NCI-H774 (cell line): ENCODE measurements at places on chromosomes 2 and 18.

- DNase-seq: no peak
These were observed 5.3 kb upstream of the PLEKHH2 start for GRCh38 chr2:43631618-43632317.

GRCh38 chr2:205752924-205753323, 70.6 kb downstream of the NRP2 start:
- no peak for DNase-seq

DNA sequence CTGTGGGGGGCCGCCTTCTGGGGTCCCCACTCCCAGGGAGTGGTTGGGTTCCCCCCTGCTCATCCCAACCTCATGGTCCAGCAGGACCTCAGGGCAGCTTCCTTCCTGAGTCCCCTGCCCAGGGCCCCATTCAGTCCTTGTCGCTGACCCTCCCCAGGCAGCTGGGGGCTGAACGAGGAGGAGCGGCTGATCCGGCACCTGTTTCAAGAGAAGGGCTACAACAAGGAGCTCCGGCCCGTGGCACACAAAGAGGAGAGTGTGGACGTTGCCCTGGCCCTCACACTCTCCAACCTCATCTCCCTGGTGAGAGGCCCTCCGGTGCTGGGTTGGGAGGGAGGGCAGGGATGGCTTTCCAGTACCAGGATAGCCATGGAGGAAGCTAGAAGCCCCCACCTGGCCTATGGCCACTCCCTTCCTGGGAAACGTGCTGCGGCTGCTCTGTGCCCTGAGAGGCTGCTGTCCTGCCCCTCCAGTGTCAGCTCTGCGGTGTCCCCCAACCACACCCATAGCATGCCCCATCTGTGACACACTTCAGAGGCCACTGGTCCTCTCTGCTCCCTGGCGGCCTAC, 497 bp downstream of the CHRND start:
- DNase-seq: no peak

- DNase-seq: no peak
These were observed 30.5 kb downstream of the ANO7 start for GRCh38 chr2:241219030-241219382.

DNA sequence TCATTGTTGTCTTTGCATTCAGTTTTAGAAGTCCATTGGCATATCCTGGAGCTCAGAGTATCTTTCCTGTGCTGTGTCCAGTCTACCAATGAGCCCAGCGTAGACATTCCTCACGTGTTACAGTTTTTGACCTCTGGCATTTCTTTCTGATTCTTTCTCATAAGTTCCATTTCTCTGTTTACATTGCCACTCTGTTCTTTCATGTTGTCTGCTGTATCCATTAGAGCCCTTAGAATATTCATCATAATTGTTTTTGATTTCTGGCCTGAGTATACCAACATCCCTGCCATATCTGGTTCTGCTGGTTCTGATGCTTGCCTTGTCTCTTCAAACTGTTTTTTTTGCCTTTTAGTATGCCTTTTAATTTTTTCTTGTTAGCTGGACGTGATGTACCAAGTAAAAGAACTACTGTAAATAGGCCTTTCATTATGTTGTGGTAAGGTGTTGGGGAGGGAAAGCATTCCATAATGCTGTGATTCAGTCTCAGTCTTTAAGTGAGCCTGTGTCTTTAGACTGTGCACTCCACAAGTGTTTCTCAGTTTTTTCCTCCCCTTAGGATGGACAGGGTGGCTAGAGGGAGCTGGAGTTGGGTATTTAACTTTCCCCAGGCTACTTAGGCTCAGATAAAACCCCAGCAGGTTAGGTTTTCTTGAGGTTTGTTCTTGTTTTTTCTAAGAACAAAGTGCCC, 35.6 kb downstream of the CEP192 start:
- no peak for DNase-seq

DNA sequence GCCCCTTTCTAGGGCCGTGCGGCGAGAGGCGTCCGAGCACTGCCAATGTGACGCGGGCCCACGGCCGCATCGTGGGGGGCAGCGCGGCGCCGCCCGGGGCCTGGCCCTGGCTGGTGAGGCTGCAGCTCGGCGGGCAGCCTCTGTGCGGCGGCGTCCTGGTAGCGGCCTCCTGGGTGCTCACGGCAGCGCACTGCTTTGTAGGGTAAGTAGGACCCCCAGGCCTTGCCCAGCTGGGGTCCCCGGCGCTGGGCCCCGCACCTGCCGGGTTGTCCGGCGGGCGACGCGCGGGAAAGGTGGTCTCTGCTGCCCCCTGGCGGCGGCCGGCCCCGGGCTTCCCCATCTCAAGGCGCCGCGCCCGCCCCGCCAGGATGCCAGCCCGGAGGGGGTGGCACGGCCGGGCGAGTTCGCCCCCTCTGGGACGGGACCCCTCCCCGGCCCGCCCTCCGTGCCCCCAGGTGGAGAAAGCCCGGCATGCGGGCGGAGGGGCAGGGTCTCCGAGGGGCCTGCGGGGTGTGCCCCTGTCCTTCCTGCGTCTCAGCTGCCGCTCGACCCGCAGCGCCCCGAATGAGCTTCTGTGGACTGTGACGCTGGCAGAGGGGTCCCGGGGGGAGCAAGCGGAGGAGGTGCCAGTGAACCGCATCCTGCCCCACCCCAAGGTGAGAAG, 1.9 kb downstream of the PRSS56 start:
- DNase-seq: no peak

- no peak for DNase-seq
These were observed 98.9 kb downstream of the PHLPP1 start for GRCh38 chr18:62814132-62814759.

DNA sequence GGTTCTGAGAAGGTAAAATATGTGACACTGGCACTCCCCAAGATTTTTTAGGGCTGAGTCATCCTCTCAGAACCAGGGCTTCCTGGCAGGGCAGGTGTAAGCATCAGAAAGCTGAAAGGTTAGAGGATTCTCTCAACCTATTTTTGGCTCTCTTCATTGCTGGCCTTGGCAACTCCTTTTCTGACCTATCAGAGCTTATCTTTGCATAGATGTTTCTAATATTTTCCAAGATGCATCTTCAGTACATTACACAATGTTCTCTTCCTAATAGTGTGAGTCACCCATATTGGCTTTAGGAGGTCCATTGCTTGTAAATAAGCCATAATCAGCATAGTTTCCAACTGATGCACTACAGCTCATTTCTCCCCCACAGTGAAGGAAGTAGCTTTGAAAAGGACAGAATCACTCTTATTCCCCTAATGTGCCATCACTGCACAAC, 2008.4 kb upstream of the PIK3C3 start:
- no peak for DNase-seq

DNA sequence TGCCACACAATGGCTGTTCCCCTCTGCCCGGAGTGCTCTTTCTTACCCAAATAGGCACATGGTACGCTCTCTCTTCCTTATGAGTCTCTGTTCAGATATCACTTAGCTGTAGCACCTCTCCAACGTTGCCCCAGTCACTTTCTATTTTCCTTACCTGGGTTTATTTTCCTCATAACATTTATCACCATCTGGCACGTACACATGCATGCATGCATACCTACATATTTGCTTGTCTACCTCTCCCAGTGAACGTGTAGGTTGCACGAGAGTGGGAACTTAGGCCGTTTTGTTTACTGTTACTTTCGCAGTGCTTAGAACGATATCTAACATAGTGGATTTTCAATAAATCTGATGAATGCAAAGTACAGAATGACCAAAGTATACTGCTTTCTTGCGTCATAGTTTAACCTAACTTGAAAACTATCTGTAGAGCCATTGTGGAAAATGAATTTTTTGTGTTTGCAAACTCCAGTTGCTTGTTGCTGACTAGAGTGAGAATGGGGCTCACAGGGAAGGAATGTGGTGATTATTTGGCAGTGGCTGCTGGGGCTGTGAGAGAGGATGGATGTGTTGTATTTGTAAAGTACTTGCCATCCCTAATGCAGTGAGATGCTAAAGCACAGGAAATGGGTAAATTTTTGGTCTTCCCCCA, 47.1 kb downstream of the ACSL3 start:
- no peak for DNase-seq

GRCh38 chr2:174335254-174335987, 667 bp downstream of the SP9 start:
- DNase-seq: no peak

DNA sequence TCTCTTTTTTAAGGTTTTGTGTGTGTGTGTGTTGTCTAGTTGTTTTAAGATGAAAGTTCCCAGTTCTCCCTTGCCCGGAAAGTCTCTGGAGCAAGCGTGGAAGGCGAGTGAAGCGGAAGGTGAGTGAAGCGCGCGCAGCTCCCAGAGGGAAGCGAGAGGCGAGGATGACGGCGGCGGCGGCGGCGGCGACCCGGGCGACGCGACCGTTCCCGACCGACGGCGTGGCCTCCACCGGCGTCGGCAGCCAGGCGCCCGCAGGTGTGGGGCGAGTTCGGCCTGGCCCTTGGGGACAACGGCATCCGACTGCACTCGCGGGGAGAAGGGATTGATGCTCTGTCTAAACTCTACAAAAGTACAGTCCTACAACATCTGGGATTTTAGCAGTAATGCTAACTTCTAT, 321.9 kb downstream of the CELF4 start:
- no peak for DNase-seq

DNA sequence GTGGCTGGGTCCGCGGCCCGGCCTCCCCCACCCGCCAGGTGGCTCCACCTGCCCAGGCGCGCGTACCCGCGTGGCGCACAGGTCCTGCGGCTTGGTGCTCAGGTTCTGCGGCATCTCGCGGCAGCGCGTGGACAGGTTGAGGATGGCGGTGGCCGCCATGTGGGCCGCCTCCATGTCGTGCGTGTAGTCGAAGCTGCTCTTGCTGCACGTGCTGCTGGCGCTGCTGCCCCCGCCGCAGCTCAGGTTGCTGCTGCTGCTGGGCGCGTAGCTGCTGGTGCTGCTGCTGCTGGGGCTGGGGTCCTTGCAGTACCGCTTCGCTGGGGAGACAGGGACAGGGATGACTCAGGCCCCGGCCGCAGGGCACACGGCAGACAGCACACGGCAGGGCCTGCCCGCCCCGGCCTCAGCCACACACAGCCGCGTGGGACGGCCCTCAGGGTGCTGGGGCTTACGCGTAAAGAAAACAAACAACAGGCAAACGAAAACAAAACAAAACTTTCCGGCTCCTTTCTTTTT, 147.7 kb upstream of the PXDN start:
- DNase-seq: no peak

- DNase-seq: no peak
These were observed 7.4 kb downstream of the KLHL30 start for GRCh38 chr2:238145851-238146250.

DNA sequence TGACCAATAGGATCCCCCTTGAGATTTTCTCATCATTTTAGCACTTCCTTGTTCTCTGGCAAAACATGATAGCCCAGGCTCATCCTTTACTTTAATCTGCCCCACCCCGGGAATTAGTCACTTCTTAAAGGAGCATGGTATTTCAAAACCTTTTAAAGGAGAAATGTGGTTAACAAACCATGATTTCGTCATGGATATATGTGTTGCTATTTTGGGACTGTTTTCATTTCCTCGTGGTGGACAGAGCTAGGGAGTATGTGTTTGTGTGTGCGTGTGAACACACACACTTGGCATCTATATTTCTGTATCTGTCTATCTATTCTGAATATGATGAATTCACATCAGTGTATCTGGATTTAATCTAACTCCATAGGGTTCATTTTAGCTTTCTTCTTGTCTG, 128.1 kb downstream of the BIRC6 start:
- DNase-seq: no peak

DNA sequence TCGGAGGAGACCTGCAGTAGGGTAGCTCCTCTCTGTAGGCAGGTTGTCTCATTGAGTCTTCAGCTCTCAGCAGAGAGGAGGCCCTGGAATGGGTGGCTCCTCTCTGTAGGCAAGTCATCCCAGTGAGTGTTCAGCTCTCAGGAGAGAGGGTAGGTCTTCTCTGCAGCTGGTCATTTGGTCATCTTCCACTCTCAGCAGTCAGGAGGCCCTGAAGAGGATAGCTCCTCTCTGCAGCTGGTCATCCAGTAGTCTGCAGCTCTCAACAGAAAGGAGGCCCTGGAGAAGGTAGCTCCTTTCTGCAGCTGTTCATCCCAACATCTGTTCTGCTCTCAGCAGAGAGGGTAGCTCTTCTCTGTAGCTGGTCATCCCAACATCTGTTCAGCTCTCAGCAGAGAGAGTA, 26.0 kb upstream of the RUFY4 start:
- DNase-seq: no peak

- no peak for DNase-seq
These were observed 226.4 kb upstream of the MYT1L start for GRCh38 chr2:2557475-2557874.

- DNase-seq: no peak
These were observed 124.9 kb downstream of the PIGN start for GRCh38 chr18:62061821-62062478.

- DNase-seq: no peak
These were observed 58.1 kb downstream of the HEATR5B start for GRCh38 chr2:37026050-37026449.

GRCh38 chr2:54332386-54332785, 76.4 kb upstream of the TSPYL6 start:
- no peak for DNase-seq

DNA sequence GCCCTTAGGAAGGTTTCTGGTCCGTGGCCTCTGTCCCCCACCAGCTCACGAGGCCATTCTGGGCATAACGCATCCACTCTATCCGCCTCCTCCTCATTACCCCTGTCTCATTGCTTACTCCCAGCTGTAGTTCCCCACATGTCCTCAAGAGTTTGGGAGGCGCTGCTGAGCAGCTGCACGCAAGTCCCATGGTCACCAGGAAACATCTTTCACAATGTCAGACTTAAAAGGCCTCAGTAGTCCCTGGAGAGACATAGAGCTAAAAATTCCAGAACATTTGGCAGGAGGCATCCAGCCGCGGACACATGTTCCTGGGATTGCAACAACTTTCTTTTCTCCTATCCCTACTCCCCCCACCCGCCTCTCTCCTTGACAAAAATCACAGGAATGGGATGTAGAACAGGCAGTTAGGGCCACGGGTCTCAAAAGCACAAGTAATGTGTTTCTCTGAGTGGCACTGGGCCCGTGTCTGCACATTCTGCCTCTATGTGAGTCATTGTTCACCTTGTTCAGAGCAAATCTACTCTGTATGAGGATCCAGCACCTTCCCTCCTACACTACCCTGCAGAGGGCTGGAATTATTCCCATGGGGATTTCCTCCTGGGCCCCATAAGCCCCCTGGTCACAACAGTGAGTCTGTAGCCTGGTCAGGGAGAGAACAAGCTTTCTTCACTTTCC, 8.1 kb downstream of the LBH start:
- no peak for DNase-seq

- DNase-seq: no peak
These were observed 54.9 kb upstream of the RAB12 start for GRCh38 chr18:8554354-8554753.

- DNase-seq: no peak
These were observed 32.7 kb downstream of the RHBDD1 start for GRCh38 chr2:226868331-226869162.

DNA sequence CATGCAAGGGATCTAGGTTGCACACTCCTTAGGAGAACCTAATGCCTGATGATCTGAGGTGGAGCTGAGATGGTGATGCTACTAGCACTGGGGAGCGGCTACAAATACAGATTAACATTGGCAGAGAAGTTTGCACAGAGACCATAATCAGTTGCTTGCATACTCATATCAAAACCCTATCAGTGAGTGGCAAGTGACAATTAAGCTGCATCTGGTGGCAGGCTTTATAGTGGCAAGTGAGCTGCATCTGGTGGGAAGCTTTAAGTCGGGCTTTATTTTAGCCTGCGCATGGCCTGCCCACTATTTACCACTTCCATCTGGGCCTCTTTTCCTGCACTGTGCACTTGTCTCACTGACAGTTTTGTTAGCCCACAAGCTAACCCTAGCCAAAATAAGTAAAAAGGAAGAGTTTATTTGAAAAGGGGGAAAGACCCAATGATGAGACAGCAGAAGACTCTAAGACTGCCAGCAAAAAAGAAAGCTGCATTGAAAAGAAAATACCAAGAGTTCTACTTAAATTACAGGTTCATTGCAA, 140.9 kb upstream of the B3GNT2 start:
- DNase-seq: no peak

- DNase-seq: no peak
These were observed 32.1 kb upstream of the INSIG2 start for GRCh38 chr2:118056165-118056534.
